ENCODE measurements at places on chromosomes 6 and 20.
A peak's percentile ranks its signal among the peaks of the same experiment; 100 is the strongest.

GRCh38 chr6:139540276-139540675 lies 165.8 kb upstream of the CITED2 start:
- no peak for DNase-seq

GRCh38 chr6:111843347-111844147 lies 29.7 kb downstream of the FYN start:
- DNase-seq = no peak

- no peak for DNase-seq
Measured at GRCh38 chr20:4684837-4685413, 36.8 kb upstream of the PRND start.

DNA sequence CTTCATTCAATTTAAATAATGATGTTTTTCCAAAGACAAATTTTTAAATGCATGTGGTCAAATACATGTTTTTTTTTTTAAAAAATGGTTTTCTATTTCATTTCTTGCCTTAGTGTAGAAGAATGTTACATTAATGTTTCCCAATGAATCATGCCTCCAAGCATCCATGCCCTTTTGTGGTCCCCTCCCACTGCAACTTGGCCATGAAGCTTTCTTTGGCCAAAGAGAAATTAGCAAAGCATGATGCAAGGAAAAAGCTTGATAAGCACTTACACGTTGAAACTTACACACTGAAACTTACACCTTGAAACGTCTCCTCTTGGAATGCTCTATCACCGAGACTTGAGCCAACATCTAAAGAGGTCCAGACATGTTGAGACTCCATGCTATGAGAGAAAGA lies 93.0 kb upstream of the ELOVL5 start:
- DNase-seq = no peak

- DNase-seq = no peak
Measured at GRCh38 chr20:64055396-64055892, 6.0 kb upstream of the SOX18 start.

- peak; percentile 64 for DNase-seq
Measured at GRCh38 chr6:43784049-43784855, 14.2 kb downstream of the VEGFA start.

GRCh38 chr6:131215219-131215618 lies 80.0 kb downstream of the AKAP7 start:
- no peak for DNase-seq

DNA sequence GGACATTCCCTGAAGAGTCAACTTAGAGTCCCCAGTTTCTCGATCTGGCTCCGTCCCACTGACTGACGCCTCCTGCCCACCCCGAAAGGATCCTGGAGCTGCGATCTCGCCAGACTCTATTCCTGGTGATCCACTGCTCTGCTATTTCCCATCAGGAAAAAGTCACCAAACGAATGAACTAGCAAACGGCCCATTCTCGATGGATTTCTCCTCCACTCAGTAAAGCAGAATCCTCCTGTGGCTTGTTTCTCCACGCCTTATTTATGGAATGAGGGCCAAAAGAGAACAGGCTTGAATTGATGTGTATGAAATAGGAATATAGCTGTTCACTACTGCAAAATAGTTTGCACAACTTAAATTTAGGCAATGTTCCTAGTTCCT lies 5.4 kb downstream of the NKX2-4 start:
- no peak for DNase-seq

- DNase-seq = no peak
Measured at GRCh38 chr6:38055203-38055589, 235.7 kb downstream of the ZFAND3 start.

DNA sequence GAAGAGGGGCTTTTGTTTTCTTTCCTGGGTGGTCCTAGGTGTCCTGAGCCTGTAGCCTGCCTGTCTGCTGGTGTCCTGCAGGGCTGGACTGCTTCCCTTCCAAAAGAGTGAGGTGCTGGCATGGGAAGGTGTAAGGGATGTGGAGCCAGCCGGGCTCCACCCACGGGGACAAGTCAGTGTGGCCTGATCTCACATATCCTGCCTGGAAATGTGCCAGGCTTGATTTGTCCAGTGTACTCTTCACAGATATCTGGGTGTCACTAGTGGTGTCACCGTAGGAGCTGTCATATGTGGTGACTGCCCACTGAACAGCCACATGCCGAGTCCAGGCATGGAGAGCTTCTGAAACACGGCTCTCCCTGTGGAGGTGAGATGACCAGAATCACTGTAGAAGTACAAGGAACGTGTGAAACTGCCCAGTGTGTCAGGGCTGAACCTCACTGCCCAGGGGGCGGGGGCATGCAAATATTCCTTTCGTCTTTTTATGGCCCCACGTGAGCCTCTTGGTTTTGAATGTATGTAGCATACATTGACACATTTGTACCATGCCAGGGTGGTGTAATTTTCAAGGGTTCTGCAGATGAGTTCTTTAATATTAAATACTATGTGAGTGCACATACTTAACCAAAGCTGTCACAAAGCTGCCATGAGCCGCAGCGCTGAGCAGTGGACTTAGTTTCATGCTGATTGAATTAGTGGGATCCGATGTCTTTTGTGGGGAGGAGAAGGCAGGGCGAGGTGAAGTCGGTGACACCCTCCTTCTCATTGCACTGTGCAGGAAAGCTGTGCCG lies 55.8 kb downstream of the CDH4 start:
- DNase-seq = no peak

GRCh38 chr6:1591243-1591642 lies 18.5 kb upstream of the FOXC1 start:
- no peak for DNase-seq

GRCh38 chr20:58446264-58446959 lies 57.4 kb downstream of the VAPB start:
- no peak for DNase-seq

- no peak for DNase-seq
Measured at GRCh38 chr6:46628498-46628897, 24.1 kb downstream of the CYP39A1 start.

GRCh38 chr20:2859330-2860121 lies 13.8 kb upstream of the PTPRA start:
- no peak for DNase-seq

GRCh38 chr6:170203212-170203611 lies 87.7 kb downstream of the DLL1 start:
- DNase-seq = no peak

GRCh38 chr6:44176130-44176761 lies 17.6 kb downstream of the CAPN11 start:
- DNase-seq = peak; percentile 36

- no peak for DNase-seq
Measured at GRCh38 chr6:150314230-150315188, 54.3 kb upstream of the IYD start.

DNA sequence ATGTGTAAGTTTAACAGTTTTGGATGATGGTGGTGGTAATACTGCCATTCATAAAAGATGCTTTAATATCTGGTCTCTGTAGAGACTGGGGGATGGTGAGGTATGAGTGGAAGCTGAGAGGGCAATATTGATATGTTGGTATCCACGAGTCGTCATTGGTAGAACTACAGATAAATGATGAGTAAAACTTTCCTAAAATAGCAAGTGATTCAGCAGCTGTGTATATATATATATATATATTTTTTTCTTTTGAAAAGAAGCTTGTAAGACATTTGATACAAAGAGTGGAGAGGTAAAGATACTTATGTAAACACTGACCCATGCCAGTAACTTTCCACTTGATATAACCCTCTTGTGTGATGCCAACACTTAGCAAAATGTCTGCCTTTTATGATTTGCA lies 41.7 kb upstream of the CITED2 start:
- DNase-seq = no peak

DNA sequence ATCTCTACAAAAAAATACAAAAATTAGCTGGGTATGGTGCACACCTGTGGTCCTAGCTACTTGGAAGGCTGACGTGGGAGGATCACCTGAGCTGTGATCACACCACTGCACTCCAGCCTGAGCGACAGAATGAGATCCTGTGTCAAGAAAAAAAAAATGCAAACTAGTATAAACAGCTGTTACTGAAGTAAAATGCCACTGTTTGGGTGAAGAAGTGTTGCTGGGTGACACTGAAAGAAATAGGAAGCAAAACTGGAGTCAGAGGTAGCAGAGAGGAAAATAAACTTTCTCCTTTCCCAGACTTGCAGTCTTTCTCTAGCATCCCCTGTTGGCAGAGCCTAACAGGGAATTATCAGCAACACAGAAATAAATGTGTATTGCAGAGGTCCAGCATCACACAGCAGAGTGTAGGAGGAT lies 241.2 kb upstream of the PREP start:
- no peak for DNase-seq

- DNase-seq = no peak
Measured at GRCh38 chr6:167825332-167826229, 1.1 kb upstream of the AFDN start.

- DNase-seq = no peak
Measured at GRCh38 chr20:63957690-63958441, 1.6 kb upstream of the UCKL1 start.

GRCh38 chr20:59820204-59821041 lies 113.0 kb downstream of the SYCP2 start:
- DNase-seq = peak; percentile 44

- no peak for DNase-seq
Measured at GRCh38 chr20:32522526-32522775, 62.7 kb downstream of the NOL4L start.

DNA sequence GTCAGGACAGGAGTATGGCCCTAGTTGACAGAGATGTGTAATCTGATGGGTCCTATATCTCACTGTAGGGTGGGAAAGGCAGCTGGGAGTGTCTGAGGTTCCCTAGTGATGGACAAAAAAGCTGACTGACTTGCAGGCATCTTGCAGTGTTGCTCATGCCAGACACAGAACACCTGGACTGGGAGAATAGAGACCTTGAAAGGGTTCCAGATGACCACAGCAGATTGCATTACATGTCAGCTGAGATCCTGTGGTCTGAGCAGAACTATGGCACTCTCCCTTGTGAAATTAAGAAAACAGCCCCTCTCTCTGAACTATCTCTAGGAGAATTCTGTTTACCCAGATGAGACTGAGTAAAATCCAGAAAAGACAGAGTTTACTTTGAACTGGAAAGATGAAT lies 212.6 kb upstream of the MAN1A1 start:
- no peak for DNase-seq

GRCh38 chr6:25963426-25964123 lies 973 bp downstream of the TRIM38 start:
- DNase-seq = no peak

- no peak for DNase-seq
Measured at GRCh38 chr6:27290065-27290849, 21.8 kb downstream of the POM121L2 start.

GRCh38 chr6:14920276-14920675 lies 325.6 kb upstream of the JARID2 start:
- no peak for DNase-seq

DNA sequence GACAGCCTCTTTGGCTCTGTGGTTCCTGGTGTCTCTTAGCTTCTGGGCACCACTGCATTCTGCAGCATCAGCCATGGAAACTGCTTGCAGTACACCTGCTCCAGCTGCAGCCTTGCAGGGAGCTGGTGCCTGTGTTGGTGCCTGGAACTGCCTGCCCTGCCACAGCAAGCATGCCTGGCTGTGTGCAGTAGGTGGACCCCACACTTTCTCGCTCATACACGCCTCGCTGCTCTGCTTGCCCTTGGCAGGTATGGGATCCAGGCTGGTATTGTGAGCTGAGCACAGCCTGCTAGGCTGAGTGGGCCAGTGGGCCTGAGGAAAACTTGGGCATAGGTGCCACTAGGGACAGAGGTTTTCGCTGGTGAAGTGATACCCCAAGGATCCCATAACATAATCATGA lies 22.8 kb downstream of the OR2J3 start:
- DNase-seq = no peak

- no peak for DNase-seq
Measured at GRCh38 chr6:1346558-1347091, 34.7 kb downstream of the FOXQ1 start.

- no peak for DNase-seq
Measured at GRCh38 chr6:90226257-90226656, 70.4 kb downstream of the BACH2 start.

GRCh38 chr20:42063141-42063540 lies 445.0 kb upstream of the CHD6 start:
- no peak for DNase-seq

- DNase-seq = no peak
Measured at GRCh38 chr6:103826209-103826608, 1033.5 kb downstream of the HACE1 start.

GRCh38 chr6:83138118-83138722 lies 54.8 kb downstream of the PGM3 start:
- no peak for DNase-seq

DNA sequence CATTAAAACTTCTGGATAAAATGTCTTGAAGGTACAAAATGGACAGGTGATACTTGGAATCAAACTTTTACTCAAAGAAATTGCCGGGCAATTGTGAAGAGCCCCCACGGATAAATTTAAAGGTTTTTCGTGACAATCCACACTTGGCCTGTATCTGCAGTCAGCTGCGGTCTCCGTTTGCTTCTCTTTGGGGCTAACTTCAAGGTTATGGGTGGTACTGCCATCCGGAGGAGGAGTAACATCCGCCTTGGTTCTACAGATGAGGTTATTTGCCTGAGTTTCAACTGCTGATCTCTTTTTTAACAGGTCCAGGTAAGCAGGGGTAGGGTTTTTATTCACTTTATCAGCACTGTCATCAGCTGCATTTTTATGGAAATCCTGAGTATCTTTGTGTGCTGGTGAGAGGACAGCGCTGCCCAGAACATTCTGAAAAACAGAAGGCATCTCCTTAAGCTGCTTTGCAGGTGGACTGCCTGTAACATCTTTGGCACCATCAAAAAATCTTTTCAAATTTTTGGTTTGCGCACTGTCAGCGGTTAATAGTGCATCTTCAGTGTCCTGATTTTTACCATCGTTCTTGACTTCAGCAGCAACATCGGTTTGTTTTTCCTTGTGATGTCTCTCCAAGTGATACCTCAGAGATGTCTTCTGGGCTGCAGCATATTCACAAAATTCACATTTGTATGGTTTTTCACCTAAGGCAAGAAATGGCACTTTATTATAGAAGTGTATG lies 16.9 kb downstream of the ZNF217 start:
- DNase-seq = no peak

DNA sequence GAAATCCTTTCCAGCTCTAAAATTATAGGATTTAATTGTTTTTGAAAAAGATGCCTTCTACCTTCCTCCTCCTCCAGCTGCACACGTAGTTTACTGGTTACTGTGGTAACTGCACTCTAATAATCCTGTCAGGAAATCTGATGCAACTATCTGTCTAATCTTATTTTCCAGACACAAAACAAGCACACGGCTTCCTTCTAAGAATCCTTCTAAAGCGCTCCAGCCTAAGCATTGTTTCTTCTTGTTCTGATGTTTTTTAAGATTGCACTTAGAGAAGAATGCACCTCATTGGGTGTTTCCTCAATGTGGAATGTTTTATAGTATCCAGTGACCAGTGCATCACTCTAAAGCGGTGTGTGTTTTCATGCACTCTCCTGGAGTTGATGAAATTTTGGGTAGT lies 63.6 kb downstream of the CARMIL1 start:
- no peak for DNase-seq

- no peak for DNase-seq
Measured at GRCh38 chr6:142953373-142954273, 8.6 kb upstream of the HIVEP2 start.

DNA sequence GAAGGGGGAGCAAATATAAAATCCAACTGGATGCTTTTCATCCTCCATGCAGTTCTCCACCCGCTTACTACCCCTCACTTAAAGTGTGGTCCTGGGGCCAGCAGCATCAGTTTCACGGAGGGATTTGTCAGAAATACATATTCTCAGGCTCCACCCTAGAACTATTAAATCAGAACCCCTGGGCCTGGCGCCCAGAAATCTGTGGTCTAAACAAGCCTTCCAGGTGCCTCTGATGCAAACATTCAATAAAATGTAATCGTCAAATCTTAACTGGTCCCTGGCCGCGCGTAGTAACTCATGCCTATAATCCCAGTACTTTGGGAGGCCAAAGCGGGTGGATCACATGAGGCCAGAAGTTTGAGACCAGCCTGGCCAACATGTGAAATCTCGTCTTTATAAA lies 47.7 kb downstream of the ATXN1 start:
- DNase-seq = no peak

- no peak for DNase-seq
Measured at GRCh38 chr6:68651011-68651985, 16.2 kb downstream of the ADGRB3 start.

All from posterior cingulate gyrus (tissue), 11 donors.